ENCODE measurements at places on chromosomes 7 and 10. TPM values are rescaled to one million over a fixed set of nuclear protein-coding genes. Genes with fewer than 3 reads are reported as not detected.

PCLO gene
- total RNA-seq: 0.84 TPM

NACAD gene
- 0.09 TPM for total RNA-seq

RSPH10B2 gene
- total RNA-seq: 0.42 TPM

PHYH gene
- 45.4 TPM for total RNA-seq

C10orf62 gene
- total RNA-seq: 3.0 TPM

KNDC1 gene
- 0.61 TPM for total RNA-seq

PRF1 gene
- 2.8 TPM for total RNA-seq

EBLN1 gene
- total RNA-seq: not detected

UPK3BL2 gene
- total RNA-seq: 4.5 TPM

TRIP6 gene
- 14.6 TPM for total RNA-seq

COBL gene
- total RNA-seq: 5.8 TPM

ANKRD30A gene
- not detected for total RNA-seq

ANXA8 gene
- 1.6 TPM for total RNA-seq

CYP17A1 gene
- total RNA-seq: 1.0 TPM

ICA1 gene
- 12.7 TPM for total RNA-seq

BMPER gene
- 8.5 TPM for total RNA-seq

SLC13A4 gene
- total RNA-seq: 0.17 TPM

MSS51 gene
- 1.6 TPM for total RNA-seq

SEPHS1 gene
- total RNA-seq: 39.3 TPM

IL2RA gene
- total RNA-seq: not detected

EN2 gene
- total RNA-seq: under 0.01 TPM

ZNF804B gene
- not detected for total RNA-seq

GOLGA7B gene
- 0.05 TPM for total RNA-seq

GNAI1 gene
- total RNA-seq: 19.2 TPM

PTEN gene
- 76.6 TPM for total RNA-seq

ADRB1 gene
- 0.05 TPM for total RNA-seq

METTL27 gene
- 1.6 TPM for total RNA-seq

UNCX gene
- not detected for total RNA-seq

TMEM168 gene
- total RNA-seq: 16.8 TPM

MBL2 gene
- 36.2 TPM for total RNA-seq
